NCI-H1436 (cell line): ENCODE measurements at places on chromosomes 1 and 21.

GRCh38 chr21:45539046-45539795 is 3.0 kb downstream of the SLC19A1 start:
- no peak for DNase-seq

DNA sequence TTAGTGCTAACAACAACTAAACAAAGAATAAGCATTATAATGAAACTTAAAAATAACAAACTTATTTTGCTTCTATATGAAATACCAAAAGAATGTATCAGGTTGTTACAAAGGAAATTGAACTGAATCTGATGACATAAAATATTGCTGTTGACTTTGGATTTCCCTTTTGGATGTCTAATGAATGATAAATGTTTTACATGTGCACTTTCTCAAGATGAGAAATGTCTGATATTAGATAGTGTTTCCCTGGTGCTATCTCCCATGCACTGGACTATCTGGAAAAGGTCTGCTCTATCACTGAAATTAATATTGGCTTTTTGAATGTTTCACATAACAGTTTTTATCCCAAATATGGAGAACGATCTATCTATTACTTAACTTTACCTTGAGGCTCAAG is 179.9 kb downstream of the HMCN1 start:
- no peak for DNase-seq

DNA sequence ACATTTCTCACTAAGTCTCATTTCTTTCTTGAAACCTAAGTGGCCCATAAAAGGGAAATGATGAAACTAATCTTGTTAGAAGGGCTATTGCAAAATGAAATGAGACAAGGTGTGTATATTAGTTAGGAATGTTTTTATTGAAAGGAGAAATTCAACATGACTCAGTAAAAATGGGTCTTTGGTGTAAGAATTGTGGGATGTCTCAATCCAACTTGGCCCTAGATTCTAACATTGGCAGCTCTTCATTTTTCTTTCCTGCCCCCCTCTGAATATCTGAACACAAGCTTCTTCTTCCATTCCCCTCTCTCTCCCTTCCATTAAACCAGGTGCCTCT is 26.8 kb upstream of the TARBP1 start:
- DNase-seq: no peak

DNA sequence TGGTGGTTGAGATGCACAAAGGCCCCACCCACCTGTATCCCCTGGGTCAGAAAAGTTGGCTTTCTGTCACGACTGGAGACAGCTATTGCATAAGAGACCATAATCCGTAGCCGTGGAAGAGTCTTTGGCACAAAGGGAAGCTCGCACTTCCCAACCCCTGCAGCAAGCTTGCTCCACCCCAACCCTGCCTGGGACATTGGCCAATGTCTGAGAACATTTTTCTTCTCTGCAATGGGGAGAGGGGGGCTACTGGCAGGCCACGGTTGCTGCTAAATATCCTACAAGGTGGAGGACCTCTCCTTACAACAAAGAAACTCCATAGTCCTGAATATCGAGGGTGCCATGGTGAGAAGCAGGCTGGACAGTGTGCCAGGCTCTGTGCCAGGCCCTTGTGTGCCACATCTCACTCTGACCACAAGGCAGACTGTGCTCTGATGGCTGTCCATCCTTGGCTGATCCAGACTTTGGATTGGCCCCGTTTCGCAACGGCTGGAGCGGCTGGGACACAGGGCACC is 104.1 kb downstream of the CSMD2 start:
- no peak for DNase-seq

GRCh38 chr1:47838562-47839432 is 158.4 kb downstream of the TRABD2B start:
- DNase-seq: no peak

DNA sequence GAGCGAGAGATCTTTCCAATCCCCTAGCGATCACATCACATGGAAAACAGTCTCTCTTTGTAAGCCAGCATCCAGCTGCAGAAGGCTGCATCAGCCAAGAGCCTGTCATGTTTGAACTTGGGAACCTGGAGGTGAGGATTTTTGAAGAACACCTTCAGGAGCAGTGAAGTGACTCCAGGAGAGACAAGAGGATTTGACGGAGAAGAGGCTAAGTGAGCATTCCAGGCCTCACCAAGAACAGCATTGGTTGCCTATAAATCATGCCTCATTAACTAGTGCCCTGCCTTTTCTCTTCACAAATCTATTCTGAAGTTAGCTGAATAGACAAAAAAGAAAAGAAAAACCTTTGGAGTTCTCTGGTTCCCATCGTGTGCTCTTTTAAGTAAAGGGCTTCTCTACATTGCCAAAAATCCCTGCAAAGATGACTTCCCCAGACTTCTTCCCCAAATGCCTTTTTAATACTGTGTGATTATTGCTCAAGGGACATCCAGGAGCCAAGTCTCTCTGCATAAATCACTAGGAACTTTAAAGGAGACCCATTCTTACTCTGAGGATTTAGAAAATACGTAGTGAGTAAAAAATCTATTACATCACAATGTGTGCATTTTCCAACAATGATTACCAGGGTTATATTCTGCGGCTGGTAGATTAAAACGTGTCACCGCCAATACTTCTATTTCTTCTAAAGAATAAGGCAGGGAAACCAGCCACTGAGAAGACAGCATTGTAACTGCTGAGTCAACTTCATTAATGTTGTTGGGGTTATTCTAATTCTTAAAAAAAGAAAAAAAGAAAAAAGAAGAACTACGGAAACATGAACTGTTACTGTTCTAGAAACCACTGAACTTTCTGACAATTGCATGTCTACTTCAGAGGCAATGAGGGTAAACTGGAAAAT is 95.2 kb downstream of the KIF14 start:
- DNase-seq: no peak

DNA sequence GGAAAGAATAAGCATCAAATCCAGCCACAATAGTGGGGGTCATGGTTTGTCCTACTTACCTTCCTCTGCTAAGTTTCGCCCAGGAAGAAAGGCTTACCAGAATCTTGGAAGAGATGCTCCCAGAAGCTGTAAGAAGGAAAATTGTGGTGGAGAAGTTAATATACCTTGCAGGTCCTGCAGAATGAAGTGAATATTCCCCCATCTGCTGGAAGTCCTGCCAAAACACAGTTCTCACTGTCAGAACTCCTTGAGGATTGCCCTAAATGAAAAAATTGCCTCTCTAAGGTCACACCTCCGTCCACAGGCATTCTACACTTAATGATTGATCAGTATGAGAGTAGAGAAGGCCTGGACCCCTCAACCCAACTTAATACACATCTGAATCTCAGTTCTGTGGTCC is 78.4 kb upstream of the RGS21 start:
- no peak for DNase-seq

GRCh38 chr1:7497107-7497637 is 273.9 kb upstream of the VAMP3 start:
- DNase-seq: no peak

GRCh38 chr1:37722181-37723071 is 30.1 kb downstream of the CDCA8 start:
- DNase-seq: no peak

GRCh38 chr1:41541592-41541952 is 57.1 kb upstream of the EDN2 start:
- DNase-seq: no peak

DNA sequence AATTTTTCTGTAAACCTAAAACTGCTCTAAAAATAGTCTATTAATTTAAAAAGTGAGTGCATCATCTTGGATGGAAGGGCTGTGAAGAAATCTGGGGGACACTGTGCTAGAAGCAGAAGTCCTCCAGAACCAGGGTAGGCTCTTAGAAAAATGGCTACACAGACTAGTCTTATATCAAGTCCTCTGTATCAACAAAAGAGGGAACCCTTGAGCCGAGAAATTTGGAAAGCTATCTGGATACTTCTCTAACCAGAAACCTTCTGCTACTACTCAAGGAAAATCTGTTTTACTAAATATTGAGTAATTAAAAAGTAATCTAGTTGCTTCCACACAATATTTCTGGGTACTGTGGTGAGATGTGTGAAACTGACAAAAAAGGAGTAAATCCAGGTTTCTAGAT is 92.1 kb downstream of the WDR3 start:
- DNase-seq: no peak

DNA sequence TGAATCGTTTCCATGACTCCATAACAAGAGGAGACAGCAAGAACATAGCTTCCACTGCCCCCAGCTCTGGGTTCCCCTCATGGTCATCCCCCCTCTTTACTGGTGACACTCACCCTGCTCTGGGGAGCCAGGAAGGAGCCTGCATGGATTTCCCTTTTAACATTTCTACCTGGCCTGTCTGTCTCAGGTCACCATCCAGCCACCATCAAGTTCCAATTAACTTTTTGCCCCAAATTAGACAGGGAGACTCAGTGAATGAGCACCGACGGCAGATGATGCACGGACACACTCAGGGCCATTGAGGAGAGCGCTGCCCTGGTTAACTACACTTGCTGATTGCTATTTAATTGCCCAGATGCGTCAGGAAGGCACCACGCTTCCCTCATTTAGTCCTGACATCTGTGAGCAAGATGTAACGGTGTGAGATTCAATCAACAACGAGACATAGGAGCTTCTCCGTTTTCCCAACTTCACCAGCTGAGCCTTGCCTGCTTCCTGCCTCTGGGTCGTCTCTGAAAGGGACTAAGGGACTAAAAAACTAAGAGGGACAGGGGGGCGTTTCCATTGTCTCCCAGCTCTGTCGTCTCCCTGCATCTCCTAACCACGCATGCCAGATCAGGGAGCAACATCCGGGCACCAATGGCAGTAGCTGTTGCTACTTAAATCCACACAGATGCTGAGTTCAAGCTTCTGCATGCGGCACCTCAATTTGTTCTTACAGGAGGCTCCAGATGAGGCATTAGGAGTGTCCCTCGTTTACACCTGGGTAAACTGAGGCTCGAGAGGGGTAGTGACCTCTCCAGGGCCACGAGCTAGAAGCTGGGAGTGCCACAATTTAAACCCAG is 426.7 kb downstream of the NPHP4 start:
- DNase-seq: no peak

DNA sequence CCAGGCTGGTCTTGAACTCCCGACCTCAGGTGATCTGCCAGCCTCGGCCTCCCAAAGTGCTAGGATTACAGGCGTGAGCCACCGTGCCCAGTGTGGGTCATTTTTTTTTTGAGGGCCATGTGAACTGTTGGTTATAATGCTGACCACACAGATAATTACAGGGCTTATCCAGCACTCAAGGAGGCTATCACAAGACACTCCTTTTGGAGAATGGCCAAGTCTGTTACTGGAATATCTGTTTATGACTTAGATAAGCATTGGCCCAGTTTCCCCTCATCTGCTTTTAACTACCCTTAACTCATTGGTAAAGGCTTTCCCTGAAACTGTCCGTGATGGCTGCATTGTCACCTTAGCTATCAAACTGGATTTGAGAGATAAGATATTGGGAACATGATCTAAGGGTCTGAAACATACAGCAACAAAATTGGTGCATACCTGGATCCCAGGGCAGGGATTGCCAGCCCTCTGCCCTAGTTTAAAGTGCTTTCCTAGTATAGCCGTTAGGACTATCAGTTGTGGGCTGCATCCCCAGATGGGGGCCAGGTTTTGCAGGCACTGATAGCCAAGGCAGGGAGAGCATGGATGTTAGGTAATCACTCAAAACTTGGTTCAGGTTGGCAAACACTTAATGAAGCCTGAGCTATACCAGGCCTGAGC is 15.6 kb downstream of the SZT2 start:
- DNase-seq: no peak

GRCh38 chr1:203638950-203639349 is 12.3 kb downstream of the ATP2B4 start:
- no peak for DNase-seq

GRCh38 chr1:37776946-37777516 is 12.1 kb upstream of the EPHA10 start:
- DNase-seq: no peak

- peak; percentile 13 for DNase-seq
These were observed 5.4 kb downstream of the EIF2D start for GRCh38 chr1:206606867-206607266.

DNA sequence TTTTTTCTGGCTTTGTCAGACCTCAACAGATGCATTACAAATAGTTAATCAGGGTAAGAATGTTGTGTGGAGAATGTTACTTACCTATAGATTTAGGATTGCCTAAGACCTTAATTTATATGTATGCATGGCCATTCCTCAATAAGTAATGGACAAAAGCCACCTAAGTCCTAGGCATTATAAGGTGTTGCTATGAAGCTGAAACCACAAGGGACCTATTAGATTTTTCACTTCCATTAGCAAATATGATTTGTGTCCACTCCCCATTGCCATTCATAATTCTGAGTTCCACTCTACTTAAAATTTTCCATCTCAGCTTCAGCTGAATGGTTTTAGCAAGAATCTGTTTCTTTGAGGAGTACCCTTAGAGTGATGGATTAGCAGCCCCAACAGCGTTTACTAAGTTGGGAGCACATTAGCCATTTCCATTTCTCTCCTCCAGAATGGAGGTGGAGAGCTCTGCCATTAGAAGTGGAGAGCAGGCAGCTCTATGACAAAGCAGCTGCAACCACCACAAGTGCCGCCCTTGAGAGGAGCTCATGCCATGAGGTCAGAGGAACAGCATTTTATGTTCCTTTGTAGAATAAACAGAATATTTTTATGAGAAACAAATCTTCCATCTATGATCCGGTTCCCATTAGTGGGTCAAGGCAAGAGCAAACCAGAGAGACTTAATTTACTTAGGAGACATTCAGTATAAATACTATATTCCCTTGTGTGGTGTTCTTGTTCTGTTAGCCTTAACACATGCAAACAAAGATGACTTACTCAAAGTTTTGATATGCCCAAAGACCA is 28.9 kb upstream of the C1orf87 start:
- no peak for DNase-seq

DNA sequence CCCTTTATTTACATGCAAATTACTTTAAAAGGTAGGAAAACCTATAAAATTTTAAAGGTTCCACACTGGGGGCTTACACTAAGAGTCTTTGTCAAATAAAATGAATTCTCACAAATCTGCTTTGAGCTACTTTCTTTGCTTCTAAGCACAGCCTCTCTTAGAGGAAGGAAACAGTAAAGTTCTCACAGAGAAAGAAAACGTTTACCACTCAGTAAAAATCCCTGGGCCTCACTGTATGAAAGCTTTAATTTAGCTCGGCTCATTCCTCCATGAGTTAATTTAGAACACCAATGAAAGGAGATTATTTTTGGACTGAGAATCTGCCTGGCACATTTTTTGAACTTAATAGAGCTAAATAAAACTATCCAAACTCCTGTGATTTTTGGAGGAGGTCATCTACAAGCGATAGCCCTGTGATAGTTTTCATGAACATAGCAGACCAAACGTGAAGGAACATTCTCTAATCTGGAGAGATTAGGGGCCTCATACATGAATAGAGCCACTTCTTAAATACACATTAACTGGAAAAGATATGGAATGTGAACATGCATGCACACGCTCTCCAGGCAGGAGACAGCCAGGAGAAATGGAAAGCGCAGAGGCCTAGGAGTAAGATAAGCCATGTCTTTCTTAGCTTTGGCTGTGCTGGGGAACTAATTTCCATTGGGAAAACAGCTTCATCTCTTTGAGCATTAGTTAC is 32.8 kb downstream of the PRRX1 start:
- DNase-seq: no peak

GRCh38 chr21:46226146-46226545 is 2.4 kb downstream of the LSS start:
- no peak for DNase-seq

- no peak for DNase-seq
These were observed 43.2 kb upstream of the ACTL8 start for GRCh38 chr1:17711941-17712340.

GRCh38 chr1:184620469-184620868 is 134.2 kb downstream of the EDEM3 start:
- no peak for DNase-seq

- peak; percentile 9 for DNase-seq
These were observed 55.3 kb upstream of the DSCAM start for GRCh38 chr21:40902299-40902698.

GRCh38 chr1:48887796-48888195 is 111.1 kb upstream of the BEND5 start:
- DNase-seq: no peak

GRCh38 chr1:3208819-3209200 is 139.8 kb downstream of the PRDM16 start:
- no peak for DNase-seq
